Hematopoietic multipotent progenitor cell treated with erythropoietin and hydrocortisone succinate and interleukin-3 and kit ligand, for 4 days (in vitro differentiated cells): ENCODE measurements at places on chromosomes 13 and 19.
A peak's percentile ranks its signal among the peaks of the same experiment; 100 is the strongest.

- DNase-seq: peak; percentile 95
These were observed 23.5 kb downstream of the KCTD15 start for GRCh38 chr19:33819880-33820781.

- DNase-seq: peak; percentile 64
These were observed 22.5 kb downstream of the DHRS12 start for GRCh38 chr13:51781246-51782022.

GRCh38 chr19:20060282-20060681, 17.5 kb upstream of the ZNF90 start:
- DNase-seq: no peak

DNA sequence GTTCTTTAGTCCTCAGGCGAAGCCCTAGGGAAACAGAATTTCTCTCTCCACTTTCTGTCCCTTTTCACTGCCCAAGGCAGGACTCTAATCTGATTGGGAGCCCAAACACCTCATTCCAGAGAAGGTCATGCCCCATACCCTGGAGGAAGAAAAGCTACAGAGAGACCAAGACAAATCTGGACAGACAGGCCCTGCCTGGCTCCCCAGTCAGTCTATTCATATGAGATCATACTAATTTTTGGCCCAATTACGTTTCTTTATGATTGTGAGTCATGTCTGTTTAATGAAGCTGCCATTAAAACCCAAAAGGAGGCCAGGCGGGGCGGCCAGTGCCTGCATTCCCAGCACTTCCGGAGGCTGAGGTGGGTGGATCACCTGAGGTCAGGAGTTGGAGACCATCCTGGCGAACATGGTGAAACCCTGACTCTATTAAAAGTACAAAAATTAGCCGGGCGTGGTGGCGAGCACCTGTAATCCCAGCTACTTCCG, 3.3 kb upstream of the AP3D1 start:
- DNase-seq: no peak

DNA sequence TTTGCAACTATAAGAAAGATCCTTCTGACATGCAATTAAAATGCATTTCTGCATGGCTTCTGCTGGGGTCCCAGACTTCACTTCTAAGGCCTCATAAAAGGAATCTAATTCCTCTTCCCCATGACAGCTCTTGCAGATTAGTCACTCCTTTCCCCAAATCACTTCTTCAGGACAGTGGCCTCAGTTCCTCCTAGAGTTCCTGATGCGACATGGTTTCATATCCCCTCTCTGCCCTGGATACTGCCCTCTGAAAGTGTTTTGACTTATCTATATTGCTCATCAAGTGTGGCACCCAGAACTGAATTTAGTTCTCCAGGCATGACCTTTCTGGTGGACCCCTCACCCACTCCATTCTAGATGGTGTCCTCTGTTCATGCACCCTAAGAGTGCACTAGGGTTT, 238.1 kb downstream of the FOXO1 start:
- no peak for DNase-seq

DNA sequence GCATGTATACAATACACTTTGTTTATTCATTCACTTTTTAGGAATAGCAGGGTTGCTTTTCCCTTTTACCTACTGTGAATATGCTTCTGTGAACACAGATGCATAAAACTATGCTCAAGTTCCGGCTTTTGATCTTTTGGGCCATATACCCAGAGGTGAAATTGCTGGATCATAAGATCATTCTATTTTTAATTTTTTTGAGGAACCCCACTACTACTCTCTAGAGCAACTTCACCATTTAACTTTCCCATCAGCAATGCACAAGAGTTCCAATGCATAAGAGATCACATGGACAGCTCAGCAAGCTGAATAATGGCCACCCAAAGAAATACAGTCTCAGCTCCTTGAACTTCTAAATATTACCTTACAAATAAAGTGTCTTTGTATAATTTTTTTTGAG, 17.0 kb upstream of the SIGLEC10 start:
- no peak for DNase-seq

GRCh38 chr19:15368798-15369593, 10.6 kb downstream of the AKAP8 start:
- no peak for DNase-seq

DNA sequence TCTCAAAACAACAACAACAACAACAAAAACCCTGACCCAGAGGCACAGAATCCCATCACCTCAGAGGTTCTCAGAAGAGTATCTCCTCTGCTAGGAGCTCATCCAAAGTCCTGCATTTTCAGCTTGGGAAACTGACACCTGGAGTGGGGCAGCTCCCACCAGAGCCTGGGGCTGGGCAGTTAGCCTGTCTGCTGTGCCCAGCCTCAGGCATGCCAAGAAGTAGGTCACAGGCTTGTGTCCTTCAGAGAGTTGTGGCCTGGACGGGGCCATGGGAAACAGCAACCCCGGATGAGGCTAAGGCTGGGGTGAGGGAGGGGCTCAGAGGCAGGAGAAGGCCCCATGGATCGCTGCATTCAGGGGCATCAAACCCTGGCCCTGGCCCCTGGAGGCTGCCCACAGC, 2.1 kb downstream of the NDUFS7 start:
- DNase-seq: no peak

GRCh38 chr13:23202383-23202782, 21.6 kb downstream of the SGCG start:
- no peak for DNase-seq
